Uterus (tissue), 4 donors: ENCODE measurements at places on chromosomes 3 and 15. TPM values are rescaled to one million over a fixed set of nuclear protein-coding genes. Genes with fewer than 3 reads are reported as not detected.

The EDEM1 gene
- total RNA-seq, result 27.1 TPM

The DPPA2 gene
- total RNA-seq, result not detected

The ITPKA gene
- total RNA-seq, result 1.3 TPM

The COL6A5 gene
- not detected for total RNA-seq

The ATR gene
- 18.4 TPM for total RNA-seq

GRCh38 chr15:49692514-49693090 lies 71.8 kb downstream of the DTWD1 start:
- no peaks in the 10 kb centered on the region for H3K4me1 ChIP-seq
- H3K36me3 ChIP-seq, result no peaks in the 10 kb centered on the region
- no peak overlapping the region for H3K4me3 ChIP-seq
- no peaks in the 10 kb centered on the region for H3K27me3 ChIP-seq

- H3K4me3 ChIP-seq, result no peak overlapping the region
- H3K27ac ChIP-seq, result peak overlapping the region; percentile 64
- DNase-seq, result peak; percentile 30
- no peaks in the 10 kb centered on the region for H3K4me1 ChIP-seq
- no peaks in the 10 kb centered on the region for H3K36me3 ChIP-seq
Observed at GRCh38 chr3:156109989-156110388, 10.4 kb upstream of the KCNAB1 start.

DNA sequence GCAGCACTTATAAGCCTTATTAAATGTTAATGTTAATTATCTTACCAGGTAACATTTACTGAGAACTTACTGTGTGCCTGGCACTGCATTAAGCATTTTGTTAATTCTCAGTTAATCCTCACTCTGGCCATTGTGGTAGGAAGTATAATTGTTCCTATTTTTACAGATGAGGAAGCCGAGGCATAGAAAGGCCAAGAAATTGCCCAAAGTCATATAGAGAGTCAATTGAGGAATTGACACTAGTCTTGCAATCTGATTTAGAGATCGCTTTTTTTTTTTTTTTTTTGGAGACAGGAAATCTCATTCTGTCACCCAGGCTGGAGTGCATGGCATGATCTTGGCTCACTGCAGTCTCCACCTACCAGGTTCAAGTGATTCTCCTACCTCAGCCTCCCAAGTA lies 132.6 kb upstream of the PROK2 start:
- H3K27ac ChIP-seq, result no peak overlapping the region
- no peak for DNase-seq
- no peaks in the 10 kb centered on the region for H3K36me3 ChIP-seq
- no peaks in the 10 kb centered on the region for H3K27me3 ChIP-seq
- H3K4me1 ChIP-seq, result no peaks in the 10 kb centered on the region

GRCh38 chr15:100645671-100646070 lies 43.3 kb downstream of the ASB7 start:
- no peaks in the 10 kb centered on the region for H3K4me1 ChIP-seq
- no peak overlapping the region for H3K4me3 ChIP-seq
- H3K36me3 ChIP-seq, result no peaks in the 10 kb centered on the region
- DNase-seq, result no peak

GRCh38 chr3:76245073-76245472 lies 459.7 kb upstream of the ZNF717 start:
- no peaks in the 10 kb centered on the region for H3K27me3 ChIP-seq
- no peak overlapping the region for H3K4me3 ChIP-seq
- H3K27ac ChIP-seq, result no peak overlapping the region
- no peaks in the 10 kb centered on the region for H3K36me3 ChIP-seq
- no peaks in the 10 kb centered on the region for H3K4me1 ChIP-seq
- DNase-seq, result no peak

GRCh38 chr3:127888564-127889107 lies 26.4 kb upstream of the KBTBD12 start:
- peaks cover 3% of the 10 kb centered on the region for H3K4me1 ChIP-seq
- H3K27me3 ChIP-seq, result no peaks in the 10 kb centered on the region
- H3K27ac ChIP-seq, result peak overlapping the region; percentile 33
- no peak overlapping the region for H3K4me3 ChIP-seq
- DNase-seq, result no peak

- H3K36me3 ChIP-seq, result no peaks in the 10 kb centered on the region
- no peaks in the 10 kb centered on the region for H3K27me3 ChIP-seq
Observed at GRCh38 chr3:126851934-126852333, 131.0 kb upstream of the PLXNA1 start.

GRCh38 chr15:95269242-95270183 lies 1038.2 kb downstream of the MCTP2 start:
- peak overlapping the region; percentile 54 for H3K27ac ChIP-seq
- no peaks in the 10 kb centered on the region for H3K36me3 ChIP-seq
- H3K27me3 ChIP-seq, result no peaks in the 10 kb centered on the region

GRCh38 chr3:175266478-175266877 lies 407.3 kb downstream of the NAALADL2 start:
- no peaks in the 10 kb centered on the region for H3K4me1 ChIP-seq
- no peaks in the 10 kb centered on the region for H3K36me3 ChIP-seq
- H3K27me3 ChIP-seq, result no peaks in the 10 kb centered on the region
